Activated CD4-positive, alpha-beta T cell treated with anti-CD3 and anti-CD28 coated beads for 48 hours (primary cell): ENCODE measurements at places on chromosomes 6 and 20.
A peak's percentile ranks its signal among the peaks of the same experiment; 100 is the strongest.

GRCh38 chr6:74368746-74369145 lies 672.7 kb downstream of the CD109 start:
- DNase-seq: no peak

DNA sequence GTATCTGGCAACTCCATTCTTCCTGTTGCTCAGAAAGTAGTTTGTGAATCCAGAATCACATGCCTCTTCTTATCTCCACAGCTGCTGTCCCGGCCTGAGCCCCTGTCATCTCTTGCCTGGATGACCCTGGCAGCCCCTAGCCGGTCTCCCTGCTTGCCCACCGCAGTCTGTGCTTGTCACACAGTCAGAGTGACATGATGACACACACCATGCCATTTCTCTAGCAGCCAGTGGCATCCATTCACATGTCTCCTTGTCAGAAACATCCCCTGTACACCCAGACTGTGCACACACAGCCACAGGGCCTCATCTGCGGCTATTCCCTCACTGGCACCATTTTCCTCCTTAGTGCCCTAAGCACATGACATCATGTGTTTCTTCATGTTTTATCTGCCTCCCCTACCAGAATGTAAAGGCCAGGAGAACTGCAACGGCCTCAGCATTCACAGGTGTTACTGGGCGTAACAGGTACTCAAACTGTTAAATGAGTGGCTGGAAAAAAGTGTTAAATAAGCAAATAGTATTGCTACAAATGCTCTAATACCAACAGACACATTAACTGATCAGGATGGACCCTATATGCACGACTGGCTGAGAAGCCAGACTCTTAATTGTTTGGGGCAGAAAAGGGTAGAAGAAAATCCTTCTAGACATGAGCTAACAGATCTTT lies 9.6 kb downstream of the ABHD12 start:
- no peak for DNase-seq

DNA sequence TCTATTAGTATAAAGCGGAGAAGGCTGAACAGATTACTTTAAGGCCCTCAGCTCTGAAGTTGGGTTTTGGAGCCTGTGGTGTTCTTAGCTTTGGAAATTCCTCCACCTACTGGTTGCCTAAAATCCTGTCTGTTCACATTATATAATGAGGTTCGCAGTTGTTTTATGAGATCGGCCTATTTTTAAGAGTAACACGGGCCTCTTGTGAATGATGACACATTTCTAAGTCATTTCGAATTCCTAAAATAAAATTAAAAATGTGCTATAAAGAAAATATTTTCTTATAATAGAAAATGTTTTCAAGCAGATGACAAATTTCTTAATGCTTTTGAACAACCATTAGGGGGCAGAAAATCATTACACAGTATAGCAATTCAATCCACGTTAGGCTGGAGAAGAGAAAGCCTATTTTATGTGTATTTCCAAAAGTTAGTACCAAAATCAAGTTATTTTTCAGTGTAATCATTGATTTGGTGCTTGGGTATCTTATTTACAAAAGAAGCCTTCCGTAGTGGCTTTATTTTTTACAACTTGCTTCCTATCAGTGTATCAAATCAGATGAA lies 15.8 kb upstream of the FAM8A1 start:
- DNase-seq: no peak

DNA sequence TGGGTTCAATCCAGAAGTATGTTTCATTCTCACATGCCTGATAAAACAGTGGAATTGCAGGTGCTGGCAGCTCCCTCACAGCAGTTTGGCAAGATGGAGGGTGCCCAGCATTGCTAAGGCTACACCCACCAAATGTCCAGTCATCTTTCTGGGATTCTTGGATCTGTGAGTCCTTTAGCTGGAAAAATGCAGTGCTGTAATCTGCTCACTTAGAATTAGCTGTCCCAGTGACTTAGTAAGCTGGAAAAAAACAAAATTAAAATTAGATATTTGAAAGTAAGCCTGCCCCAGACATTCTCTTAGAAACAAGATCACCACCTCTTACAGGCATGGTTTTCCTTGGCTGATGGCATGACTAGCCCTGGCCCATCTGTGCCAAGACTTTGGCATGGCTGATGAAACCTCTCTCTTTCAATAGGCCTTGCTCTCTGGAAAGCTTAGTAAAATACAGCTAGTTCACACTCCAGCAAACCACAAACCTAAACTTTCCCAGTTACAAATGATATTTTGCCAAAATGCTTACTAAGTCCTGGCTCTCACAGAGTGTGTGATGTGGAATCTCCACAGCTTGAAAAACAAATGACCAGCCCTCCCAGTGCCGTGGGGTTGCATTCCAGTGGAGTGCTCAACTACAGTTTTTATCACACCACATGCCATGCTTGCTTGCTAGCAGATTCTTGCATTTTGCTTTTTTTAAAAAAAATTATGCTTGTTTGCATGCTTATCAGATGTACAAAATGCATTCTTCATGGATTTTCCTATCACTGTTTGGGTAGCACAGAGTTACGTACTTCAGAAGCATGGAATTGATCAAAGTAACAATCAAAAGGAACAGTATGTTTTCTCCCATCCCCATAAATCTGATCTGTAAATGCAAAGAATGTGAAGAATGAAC lies 261.5 kb downstream of the EYA4 start:
- no peak for DNase-seq

DNA sequence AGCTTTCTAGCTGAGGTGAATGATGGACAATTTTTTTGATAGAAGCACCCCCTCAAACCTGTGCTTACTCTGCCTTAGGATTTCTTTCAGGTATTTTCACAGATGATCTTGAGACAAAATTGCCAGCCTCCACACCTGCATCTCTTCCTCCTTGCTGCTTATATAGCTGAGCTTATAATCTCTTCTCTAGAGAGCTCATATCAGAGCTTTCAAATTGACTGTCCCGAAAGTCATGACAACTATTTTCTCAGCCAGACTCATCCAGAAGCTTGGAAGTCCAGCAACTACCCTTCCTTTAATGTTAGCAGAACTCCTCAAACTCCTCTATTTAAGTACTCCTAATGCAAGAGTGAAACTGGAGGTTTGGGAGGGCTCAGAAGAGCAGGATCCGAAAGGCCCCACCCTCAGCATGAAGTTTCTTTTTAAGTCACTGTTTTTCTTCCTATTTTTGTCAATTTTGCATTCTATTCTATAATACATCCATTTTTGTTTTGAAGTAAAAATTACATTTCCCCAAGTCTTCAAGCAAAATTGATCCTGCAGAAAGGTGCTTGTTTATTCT lies 12.7 kb downstream of the CGA start:
- no peak for DNase-seq

- peak; percentile 24 for DNase-seq
These were observed 5.2 kb downstream of the RPS12 start for GRCh38 chr6:132819405-132820161.

DNA sequence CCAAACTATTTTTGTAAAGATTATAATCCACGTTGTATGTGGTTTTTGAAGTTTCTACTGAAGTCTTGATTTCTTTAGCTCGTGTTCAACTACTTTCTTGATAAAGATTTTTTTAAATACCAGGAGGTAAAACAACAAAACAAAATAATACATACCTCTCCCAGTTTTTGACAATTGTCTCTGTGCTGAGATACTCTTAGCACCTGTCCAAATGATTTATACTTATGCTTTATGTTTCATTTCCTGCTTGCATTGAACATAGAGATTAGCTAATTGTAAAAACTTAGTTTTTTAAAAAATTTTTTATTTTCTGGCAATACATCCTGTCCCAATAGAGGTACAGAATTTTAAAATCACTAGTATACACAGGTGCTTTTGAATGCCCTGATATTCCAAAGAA lies 506.9 kb upstream of the ADGRB3 start:
- no peak for DNase-seq

DNA sequence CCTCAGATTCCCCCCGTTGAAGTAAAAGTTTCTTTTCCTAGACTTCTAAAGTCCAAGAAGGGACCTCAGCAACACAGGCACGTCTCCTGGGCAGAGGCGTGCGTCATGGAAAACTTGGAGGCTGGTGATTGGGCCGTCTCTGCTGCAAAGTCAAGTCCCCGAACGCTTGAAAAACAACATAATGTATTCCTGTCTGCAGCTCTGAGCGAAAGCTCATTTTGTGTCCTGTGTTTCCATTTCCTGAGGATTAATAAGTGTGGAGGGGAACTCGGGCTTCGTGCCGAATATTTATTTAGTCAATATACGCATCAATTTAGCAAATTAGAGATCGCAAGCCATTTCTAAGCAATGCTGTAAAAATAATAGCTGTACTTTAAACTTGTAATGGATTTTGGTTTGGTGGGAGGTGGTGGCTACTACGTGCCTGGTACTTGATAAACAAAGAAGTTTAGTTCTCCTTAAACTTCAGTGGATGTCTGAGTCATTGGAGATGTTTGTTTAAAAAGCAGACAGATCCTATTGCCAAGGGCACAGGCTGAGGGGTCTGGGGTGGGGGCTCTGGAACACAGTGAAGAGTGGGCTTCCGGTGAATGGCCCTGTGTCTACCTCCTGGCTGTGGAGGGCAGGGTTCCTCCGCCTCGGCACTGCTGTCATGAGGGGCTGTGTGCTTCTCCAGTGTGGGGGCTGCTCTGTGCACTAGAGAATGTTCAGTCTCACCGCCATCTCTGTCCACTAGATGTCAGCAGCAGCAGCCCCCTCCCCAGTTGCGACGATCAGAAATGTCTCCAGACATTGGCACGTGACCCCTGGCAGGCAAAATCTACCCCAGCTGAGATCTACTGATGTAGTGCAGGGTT lies 21.8 kb downstream of the PCK1 start:
- no peak for DNase-seq

GRCh38 chr6:160051390-160051789 lies 70.2 kb upstream of the SLC22A1 start:
- no peak for DNase-seq

DNA sequence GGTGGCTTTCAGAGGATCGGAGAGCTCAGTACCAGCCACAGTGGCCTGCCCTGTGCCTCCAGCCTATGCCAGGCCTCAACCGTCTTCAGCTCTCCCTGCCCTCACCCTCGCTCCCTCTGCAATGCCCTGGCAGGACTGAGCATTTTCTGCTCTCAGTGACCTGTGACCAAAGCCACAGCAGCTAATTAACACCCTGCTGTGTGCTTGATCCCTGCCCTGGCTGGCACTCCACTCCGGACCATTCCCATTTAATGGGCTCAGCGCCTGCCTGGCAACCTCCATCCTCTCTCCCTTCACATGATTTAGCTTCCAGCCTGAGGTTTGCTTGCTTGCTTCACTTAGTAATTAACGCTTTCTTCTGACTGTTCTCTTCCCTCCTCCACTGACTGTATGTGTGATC lies 287.5 kb downstream of the LRFN2 start:
- no peak for DNase-seq

GRCh38 chr20:46113113-46113470 lies 5.0 kb upstream of the CD40 start:
- no peak for DNase-seq

GRCh38 chr20:39810309-39810708 lies 848.2 kb downstream of the DHX35 start:
- DNase-seq: no peak
